Activated naive CD4-positive, alpha-beta T cell treated with anti-CD3 and anti-CD28 coated beads for 36 hours (primary cell): ENCODE measurements at places on chromosomes 11 and 22.
A peak's percentile ranks its signal among the peaks of the same experiment; 100 is the strongest.

DNA sequence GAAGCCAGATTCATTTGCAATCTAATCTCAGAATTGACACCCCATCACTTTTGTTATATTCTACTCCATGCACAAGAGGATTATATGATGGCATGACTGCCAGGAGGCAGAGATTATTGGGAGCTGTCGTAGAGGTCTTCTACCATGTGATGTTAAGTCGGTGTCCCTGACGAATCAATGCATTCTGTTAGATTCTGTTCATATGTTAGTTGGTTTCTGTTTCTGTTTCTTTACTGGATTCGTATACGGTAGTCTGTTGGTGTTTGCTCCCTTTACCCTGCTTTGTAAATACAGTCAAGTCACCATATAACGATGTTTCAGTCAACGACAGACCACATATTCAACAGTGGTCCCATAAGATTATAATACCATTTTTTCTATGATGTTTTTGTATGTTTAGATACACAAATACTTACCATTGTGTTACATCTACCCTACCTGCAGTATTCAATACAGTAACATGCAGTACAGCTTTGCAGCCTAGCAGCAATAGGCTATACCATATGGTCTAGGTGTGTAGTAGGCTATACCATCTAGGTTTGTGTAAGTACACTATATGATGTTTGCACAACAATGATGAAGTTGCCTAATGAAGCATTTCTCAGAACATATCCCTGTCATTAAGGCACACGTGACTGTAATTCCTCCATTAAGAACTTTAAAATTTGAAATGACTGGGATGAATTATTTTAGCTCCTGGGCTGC, 22.8 kb upstream of the RASSF10 start:
- no peak for DNase-seq

- no peak for DNase-seq
Observed at GRCh38 chr22:36773935-36774334, 2.0 kb downstream of the IFT27 start.

- peak; percentile 75 for DNase-seq
Observed at GRCh38 chr11:441418-442274, at the start of gene ANO9. Gene ANO9, minus strand, starts transcription at chr11:442011. Its CDS starts 85 bp downstream, at chr11:441926.

- DNase-seq = no peak
Observed at GRCh38 chr11:125435461-125436238, 60.4 kb downstream of the FEZ1 start.

DNA sequence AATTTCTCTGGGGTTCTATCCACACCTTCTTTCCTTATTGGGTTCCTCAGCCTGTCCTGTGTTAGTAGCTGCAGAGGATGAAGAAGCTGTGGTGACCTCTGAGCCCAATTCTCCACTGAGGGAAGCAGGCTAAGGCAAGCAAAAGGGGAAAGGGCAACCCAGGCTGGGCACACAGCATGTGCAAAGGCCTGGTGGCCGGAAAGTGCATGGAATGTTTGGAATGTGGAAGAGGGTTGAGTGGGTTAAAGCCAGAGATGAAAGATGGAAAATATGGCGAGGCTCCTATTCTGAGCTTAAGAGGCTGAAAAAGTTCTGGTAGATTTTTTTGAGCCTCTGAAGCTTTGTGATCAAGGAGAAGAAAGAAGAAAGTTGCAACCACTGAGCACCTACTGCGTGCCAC, 247.1 kb downstream of the MIAT start:
- DNase-seq = no peak

GRCh38 chr11:22340701-22341587, 2.8 kb downstream of the SLC17A6 start:
- no peak for DNase-seq

DNA sequence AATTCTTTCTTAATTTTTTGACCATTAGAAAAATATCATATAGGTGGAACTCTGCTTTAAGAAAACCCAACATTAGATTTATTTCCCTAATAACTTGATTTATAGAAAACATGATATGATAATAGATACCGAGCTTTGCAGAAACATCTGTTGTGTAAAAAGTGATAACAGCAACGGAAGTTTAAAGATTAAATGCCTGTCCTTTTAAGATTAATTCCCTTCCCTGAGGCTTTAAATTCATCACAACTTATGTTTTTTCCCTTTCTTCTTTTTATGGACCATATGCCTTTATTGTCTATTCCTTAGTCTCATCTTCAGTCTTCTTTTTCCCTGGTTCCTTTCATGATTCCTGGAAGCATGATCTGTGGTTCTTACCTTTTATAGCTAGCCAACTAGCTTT, 1.9 kb downstream of the USP47 start:
- no peak for DNase-seq

DNA sequence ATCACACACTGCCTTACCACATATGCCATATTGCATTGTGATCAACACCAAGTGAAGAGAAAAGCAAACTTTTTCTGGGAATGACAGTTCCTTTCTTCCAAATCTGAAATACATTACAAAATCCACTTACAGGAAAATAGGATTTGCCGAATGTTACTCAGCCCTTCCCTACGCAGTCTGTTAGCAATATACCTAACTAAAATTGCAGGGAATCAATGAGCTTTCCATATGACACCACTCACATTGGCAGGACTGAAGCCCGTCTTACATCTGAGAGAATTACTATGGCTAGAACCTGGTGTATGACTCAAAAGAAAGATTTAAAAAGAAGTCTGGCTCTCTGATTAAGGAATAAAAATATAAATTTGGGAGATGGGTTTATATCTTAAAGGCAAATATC, 136.0 kb downstream of the LRRC4C start:
- DNase-seq = no peak

DNA sequence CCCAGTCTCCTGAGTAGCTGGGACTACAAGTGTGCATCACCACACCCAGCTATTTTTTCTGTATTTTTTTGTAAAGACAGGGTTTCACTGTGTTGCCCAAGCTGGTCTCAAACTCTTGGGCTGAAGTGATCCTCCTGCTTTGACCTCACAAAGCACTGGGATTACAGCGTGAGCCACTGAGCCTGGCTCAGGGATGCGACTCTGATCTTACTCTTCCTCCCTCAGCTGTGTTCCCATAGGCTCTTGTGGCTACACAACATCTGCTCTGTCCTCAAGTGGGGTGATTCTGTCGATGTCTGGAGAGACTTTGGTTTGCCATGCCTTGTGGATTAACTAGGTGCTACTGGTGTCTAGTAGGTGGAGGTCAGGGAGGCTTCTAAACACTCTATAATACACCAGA, 127.0 kb upstream of the SERPIND1 start:
- no peak for DNase-seq

GRCh38 chr11:83157594-83158356, 844 bp downstream of the PCF11 start:
- peak; percentile 68 for DNase-seq

DNA sequence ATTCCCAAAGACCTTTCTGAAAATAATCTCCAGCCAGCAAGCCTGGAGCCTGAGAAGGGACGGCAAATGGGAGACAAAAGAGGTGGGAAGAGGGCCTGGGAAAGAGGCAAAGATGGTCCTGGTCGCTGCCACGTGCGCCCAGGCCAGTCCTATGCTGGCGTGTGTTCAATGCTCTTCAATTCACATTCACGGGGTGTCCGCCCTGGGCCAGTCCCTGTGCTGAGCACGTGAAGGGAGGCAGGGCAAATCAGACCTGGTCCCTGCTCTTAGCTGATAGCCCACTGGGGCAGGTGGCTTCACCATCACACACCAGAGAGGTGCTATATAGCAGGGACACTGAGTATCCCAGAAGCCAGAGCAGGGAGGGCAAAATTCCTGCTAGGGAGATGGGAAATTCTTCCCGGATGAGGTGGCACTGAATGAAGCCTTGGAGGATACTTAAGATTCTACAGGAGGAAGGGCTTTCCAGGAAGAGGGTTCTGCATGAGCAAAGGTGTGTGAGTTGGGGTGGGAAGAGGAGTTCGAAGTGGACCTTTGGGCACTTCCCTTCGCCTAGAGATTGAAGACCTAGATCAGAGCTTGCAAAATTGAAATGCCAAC, 148.2 kb downstream of the CHST1 start:
- DNase-seq = no peak

- DNase-seq = no peak
Observed at GRCh38 chr22:39360674-39361413, 11.1 kb downstream of the SYNGR1 start.

DNA sequence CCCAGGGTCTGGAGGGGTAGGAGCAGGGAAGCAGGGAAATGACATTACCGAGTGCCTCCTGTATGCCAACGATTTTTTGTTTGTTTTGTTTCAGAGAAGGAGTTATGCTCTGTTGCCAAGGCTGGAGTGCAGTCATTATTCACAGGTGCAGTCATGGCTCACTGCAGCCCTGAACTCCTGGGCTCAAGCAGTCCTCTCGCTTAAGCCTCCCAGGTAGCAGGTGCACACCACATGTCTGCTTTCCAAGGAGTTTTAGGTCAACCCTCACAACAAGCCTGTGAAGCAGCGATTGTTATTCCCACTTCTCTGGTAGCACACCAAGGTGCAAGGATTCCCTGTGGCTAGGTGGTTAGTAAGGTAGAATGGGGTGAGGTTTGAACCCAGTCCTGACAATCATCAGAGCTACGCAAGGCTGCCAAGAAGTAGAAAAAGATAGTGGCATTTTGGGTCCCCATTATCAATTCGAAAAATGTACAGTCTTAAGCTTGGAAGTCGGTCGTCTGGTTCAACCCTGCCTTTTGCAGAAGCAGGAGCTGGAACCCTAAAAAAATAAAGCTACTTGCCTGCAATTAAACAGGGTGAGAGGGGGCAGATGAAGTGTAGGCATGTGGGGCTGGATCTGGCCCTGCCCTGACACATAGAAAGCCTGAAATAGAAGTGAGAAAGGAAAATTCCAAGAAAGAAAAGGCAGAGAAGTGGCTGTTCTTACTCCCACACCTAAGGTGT, 9.1 kb downstream of the UCP3 start:
- DNase-seq = no peak

DNA sequence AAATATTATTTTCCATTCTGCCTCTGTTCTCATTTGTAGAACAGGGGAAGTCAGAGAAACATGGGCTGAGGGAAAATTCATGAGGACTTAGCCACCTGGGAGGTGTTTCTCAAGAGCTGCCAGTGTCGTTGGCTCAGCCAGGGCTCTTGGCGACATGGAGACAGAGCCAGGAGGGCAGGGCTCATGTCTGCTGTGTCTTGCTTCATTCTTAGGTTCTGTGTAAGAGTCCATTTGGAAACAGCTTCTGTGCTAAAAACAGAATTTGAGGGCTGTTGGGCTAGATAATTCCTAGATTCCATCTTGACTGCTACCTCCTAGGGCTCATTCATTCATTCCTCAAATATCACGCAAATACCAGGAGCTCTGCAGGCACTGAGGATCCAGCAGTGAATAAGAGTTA, 15.1 kb upstream of the MRGPRX2 start:
- no peak for DNase-seq

DNA sequence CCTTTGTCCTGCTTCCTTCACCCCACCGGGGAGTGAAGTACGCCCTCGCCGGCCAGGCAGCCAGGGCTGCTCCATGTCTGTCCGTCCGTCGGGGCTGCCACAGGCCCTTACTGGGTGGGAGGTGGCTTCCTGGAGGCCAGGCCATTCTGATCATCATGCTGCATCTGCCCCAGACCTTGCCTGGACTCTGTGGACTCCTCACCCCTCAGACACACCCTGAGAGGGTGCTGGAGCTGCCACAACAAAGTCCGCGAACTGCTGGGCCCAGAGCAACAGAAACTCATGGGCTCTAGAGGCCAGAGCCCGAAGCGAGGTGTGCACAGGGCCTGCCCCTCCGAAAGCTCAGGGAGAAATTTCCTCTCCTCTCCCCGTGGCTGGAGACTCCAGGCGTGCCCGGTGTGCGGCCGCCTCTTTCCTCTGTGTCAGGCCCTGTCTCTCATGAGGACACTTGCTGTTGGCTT, 124.2 kb downstream of the KCNQ1OT1 start:
- DNase-seq = peak; percentile 2

DNA sequence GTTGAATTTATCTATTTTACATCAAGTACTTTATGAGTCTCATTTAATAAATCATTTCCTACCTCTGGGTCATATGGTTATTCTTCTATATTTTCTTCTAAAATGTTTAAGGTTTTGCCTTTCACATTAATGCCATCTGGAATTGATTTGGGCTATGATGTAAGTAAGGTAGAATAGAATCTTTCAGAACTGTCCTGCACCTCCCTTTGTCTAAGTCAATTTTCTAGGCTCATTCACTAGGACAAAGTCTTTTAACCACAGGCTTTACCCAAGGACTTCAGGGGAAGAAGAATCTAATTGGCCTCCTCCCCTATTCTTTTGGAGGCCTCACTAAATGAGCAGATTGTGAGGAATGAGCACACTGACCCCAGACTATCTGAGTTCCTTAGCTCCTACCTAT, 146.0 kb downstream of the BBOX1 start:
- DNase-seq = no peak

- DNase-seq = no peak
Observed at GRCh38 chr11:118214210-118214914, 10.4 kb downstream of the JAML start.

DNA sequence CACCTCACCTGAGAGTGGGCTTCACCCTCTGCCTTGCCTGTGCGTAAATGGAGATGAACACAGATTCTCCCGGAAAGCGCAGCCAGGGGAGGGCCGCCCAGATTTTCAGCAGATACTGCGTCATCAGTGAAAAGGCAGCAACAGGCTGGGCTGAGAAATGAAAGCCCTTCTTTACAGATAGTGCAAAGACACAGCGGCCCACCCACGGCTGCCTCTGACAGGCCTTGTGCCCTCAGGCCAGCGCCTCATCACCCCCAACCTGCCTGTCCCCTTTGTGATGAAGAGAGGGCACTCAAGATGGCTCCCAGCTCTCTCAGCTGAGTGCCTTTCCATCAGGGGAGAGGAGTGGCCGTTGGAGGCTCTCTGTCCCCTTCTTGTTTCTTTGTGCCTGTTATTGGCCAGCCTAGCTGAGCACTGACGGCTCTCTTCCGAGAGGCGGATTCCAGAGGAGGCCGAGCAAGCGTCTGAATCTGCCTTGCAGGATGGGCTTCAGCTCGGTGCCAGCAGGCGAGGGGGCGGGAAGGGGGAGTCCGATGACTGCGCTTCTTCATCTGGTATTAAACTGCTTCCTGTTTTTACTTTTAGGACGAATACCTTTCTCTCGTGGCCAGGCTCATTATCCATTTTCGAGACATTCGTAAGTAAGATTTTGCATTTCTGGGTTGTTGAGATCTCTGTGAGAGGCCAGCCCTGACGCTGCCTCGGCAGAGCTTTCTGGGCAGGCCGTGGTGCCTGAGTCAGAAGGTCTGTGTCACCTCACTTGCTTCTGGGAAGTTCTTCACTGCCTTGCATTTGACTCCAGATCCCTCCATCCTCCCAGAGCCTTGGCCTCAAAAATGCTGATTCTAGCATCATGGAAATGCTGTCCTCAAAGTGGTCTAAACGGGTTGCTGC, 43.7 kb downstream of the MED15 start:
- DNase-seq = peak; percentile 87
